ENCODE measurements at places on chromosomes 5 and 9.
A peak's percentile ranks its signal among the peaks of the same experiment; 100 is the strongest.

DNA sequence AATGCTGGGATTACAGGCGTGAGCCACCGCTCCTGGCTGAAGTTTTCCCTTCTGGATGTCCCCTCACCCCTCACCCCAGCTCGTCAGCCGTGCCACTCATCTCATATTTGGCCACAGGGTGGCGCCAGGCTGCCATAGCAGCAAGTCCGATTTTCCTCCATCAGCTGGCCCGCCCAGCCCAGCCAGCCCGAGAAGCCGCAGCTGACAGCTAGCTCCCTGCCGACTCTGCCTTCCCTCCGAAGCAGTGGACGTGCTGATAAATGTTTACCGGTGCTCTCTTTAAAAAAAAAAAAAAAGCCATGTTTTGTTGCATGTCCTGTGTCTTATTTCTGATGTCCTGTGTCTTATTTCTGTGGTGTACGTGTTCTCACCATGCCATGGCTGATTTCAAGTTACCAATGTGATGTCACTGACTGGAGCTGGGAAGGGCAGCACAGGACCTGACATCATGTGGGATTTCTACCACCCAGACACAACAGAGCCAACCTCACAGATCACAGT, 58.3 kb downstream of the PFDN1 start:
- DNase-seq: peak; percentile 98

GRCh38 chr5:96595300-96596090, 66.7 kb upstream of the CAST start:
- peak; percentile 13 for DNase-seq

GRCh38 chr5:95084757-95085156, 200.1 kb downstream of the MCTP1 start:
- DNase-seq: no peak

- DNase-seq: no peak
These were observed 24.8 kb upstream of the CPEB4 start for GRCh38 chr5:173863359-173863758.

DNA sequence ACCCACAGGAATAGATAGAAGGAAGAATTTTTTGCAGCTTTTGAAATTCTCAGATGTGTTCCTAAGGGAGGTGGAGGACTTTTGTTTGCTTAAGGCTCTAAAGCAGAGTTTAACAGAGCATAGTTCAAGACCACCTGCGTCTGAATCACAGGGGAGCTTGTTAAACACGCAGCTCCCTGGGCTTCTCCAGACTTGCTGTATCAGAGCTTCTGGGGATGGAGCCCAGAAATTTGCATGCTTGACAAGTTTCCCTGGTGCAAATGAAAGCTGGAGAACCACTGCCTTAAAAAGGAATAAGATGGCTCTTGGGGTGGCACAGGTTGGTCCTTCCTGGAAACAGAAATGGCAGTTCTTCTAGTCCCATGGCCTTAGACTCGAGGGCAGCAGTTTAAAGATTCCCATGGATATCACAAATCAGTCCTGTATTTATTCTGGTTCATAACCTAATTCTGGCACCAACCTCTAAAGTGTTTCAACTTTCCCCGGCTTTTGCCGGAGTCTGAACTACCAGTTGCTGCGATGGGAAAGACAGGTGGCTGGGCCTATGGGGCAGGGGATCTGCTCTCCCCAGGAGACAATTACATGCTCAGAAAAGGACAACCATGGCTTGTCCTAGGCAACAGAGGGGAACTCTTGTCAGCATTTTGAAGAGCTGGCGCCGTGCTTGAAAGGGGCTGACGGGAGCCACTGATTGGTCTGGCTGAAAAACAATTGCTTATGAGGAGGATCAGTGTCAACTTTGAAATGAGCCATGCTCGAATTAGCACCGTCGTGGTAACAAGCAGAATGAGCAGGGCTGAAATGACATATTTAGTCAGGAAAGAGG, 599.6 kb downstream of the CCDC171 start:
- DNase-seq: no peak

- DNase-seq: no peak
These were observed 37.9 kb upstream of the RASA1 start for GRCh38 chr5:87229780-87230179.

Measured in WTC11 (cell line).